ENCODE measurements at places on chromosomes 4 and X. TPM values are rescaled to one million over a fixed set of nuclear protein-coding genes. Genes with fewer than 3 reads are reported as not detected.

DNA sequence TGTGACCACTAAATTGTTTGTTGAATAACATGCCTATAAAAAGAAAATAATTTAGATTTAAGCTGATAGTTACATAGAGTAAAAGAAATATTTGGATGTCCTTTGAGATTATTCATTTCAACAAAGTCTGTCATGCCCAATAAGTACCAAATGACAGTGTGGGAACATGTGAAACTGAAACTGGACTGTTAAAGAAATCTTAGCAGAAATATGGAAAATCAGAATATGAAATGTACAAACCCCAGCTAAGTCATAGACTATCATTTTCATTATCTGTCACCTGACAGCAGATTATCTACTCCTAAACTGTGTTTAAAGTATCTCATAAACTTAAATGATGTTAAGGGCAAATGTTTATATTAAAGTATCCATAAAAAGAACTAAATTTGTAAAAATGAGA lies 437.8 kb upstream of the FAM241A start:
- H3K4me1 ChIP-seq, result no peaks in the 10 kb centered on the region
- no peak overlapping the region for H3K27ac ChIP-seq
- no peaks in the 10 kb centered on the region for H3K27me3 ChIP-seq
- H3K4me3 ChIP-seq, result no peak overlapping the region
- no peaks in the 10 kb centered on the region for H3K36me3 ChIP-seq
- no peak for DNase-seq

OPHN1 gene
- 7.0 TPM for total RNA-seq

GRCh38 chrX:10110316-10110935 lies 46.3 kb upstream of the CLCN4 start:
- no peaks in the 10 kb centered on the region for H3K36me3 ChIP-seq
- no peak overlapping the region for H3K27ac ChIP-seq
- no peaks in the 10 kb centered on the region for H3K4me1 ChIP-seq
- no peak for DNase-seq
- H3K4me3 ChIP-seq, result no peak overlapping the region

XPNPEP2 gene
- not detected for total RNA-seq

GRCh38 chr4:124065936-124066335 lies 646.6 kb downstream of the ANKRD50 start:
- H3K36me3 ChIP-seq, result no peaks in the 10 kb centered on the region
- no peaks in the 10 kb centered on the region for H3K27me3 ChIP-seq
- no peak overlapping the region for H3K27ac ChIP-seq
- H3K4me1 ChIP-seq, result peaks cover 9% of the 10 kb centered on the region

GRCh38 chrX:30296408-30297254 lies 12.6 kb downstream of the NR0B1 start:
- DNase-seq, result no peak
- H3K4me3 ChIP-seq, result no peak overlapping the region
- no peak overlapping the region for H3K27ac ChIP-seq
- H3K27me3 ChIP-seq, result no peaks in the 10 kb centered on the region
- H3K4me1 ChIP-seq, result peaks cover under 1% of the 10 kb centered on the region
- H3K36me3 ChIP-seq, result no peaks in the 10 kb centered on the region
